ENCODE measurements at places on chromosomes 1 and 21. TPM values are rescaled to one million over a fixed set of nuclear protein-coding genes. Genes with fewer than 3 reads are reported as not detected.

SSR2 gene
- 77.6 TPM for total RNA-seq

GRCh38 chr1:228463009-228463558 is 24.1 kb upstream of the RNF187 start:
- H3K4me1 ChIP-seq = peaks cover 33% of the 10 kb centered on the region
- H3K27ac ChIP-seq = no peak overlapping the region
- DNase-seq = no peak

DNA sequence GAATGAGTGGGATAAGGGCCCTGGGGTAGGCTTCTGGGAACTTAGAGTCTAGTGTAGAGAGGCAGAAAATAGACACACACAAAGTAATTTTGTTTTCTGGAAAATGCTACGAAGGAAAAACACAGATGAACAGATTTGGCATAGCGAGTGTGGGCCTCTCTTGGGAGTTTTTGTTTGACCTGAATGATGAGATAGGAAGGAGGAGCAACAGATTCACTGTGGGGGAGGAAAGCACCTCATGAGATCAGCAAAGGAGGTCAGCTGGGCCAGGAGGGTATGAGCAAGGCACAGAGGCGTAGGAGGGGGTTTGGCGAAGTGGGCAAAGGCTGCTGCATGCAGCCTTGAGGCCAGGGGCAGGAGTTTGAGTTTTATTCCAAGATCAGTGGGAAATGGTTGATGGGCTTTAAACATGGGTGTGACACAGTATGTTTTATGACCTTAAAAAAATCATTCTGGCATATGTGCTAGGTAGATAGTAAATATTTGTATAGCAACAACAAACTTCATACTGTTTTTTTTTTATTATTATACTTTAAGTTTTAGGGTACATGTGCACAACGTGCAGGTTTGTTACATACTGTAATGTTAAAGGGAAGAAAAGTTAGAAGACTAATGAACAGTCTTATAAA is 57.9 kb downstream of the FGGY start:
- H3K4me1 ChIP-seq = peaks cover 12% of the 10 kb centered on the region
- peak overlapping the region; percentile 49 for H3K27ac ChIP-seq
- no peak for DNase-seq
- H3K4me3 ChIP-seq = no peak overlapping the region
- no peaks in the 10 kb centered on the region for H3K36me3 ChIP-seq

DNA sequence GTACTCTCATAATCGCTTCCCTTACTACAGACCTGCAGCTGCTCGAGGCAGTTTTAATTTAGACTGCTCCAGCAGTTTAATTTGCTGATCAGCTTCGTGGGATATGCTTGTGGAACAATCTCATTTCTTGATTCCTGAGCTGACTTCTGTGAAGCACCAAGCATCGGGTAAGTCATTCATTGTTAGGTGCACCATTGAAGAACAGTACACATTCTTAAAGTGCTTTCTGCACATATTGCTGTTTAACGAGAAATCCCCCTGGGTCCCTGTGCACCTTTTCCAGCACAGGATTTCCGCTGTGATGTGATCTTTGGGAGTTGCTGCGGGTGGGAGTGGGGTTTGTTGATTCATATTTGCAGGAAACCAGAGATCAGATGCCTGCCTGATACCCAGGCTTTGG is 9.1 kb downstream of the GALNT2 start:
- H3K36me3 ChIP-seq = no peaks in the 10 kb centered on the region
- DNase-seq = no peak
- H3K27ac ChIP-seq = no peak overlapping the region
- H3K27me3 ChIP-seq = no peaks in the 10 kb centered on the region

SAMSN1 gene
- 1.0 TPM for total RNA-seq
